Caco-2 (cell line): ENCODE measurements at places on chromosomes 2 and 18. TPM values are rescaled to one million over a fixed set of nuclear protein-coding genes. Genes with fewer than 3 reads are reported as not detected.

DNA sequence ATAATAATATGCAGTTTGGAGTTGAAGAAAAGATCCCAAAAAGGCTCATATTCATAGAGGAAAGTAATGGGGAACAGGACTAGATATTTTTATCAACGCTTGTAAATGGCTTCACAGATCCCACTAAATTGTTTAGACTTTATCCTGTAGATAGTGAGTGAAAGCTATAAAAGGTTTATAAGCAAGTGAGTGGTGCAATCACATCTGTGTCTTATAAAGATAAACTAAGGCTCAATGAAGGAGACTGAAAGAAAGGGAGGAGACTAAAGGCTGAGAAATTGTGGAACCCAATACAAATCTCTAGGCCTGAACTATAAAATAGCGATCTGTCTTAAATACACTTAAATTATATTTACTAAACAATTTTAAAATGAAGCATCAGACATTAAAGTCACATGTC lies 7.7 kb downstream of the SP3 start:
- DNase-seq = no peak

DNA sequence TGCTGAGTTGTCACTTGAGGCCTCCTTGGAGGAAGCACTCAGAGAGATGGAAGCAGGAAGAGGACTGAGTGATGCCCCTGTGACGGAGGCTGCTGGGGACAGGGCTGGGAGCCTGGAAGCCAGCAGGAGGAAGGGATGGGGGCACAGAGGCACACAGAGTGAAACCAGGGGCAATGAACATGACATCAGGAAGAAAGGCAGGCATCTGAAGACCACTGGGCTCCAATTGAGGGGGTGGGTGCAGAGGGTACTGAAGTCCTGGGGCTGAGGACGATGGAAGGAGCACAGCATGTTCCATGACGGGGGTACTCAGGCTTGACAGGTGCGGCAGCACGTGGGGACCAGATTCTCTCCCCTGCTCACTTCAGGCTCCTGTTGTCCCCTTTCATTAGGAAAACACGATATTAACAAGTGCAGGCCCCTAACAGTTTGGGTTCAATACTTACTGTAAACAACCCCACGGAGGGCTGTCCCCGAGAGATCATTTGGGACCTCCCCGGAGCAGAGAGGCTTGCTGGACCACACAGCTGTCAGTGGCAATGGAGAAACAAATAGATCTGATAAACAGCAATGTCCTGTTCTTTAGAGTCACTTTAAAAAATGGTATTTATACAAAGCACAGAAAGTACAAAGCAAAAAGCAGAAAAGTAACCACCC lies 8.7 kb downstream of the INPP5D start:
- no peak for DNase-seq

GRCh38 chr2:232731470-232731869 lies 34.3 kb downstream of the GIGYF2 start:
- no peak for DNase-seq

DNA sequence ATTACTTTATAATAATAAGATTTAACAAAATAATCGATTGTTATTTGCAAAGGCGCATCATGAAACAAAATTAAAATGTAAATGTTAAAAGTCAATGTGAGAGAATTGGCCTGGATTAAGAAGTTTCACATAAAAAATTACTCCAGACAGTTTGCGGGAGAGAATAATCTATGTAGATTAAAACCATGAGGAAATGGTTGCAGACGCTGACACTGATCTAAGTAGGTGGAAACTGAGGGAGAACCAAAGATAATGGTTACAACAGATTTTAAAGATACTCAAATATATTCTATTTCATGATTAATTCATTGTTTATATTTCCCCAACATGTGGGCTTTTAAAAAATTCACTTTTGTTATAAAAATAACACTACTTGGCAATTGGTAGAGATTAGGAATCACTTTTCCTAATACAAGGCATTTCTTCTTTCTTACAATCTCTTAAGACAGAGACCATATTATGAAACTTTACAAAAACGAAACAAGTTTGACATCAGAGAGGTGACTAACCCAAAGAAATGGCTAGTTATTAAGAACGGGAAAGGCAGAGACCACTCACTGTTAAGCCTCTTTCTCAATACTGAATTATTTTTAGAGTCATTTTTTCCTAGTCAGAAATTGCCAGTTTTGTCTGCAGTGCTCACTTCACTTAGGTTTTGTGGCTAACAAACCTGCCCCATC lies 1.6 kb downstream of the KANSL1L start:
- peak; percentile 5 for DNase-seq

DNA sequence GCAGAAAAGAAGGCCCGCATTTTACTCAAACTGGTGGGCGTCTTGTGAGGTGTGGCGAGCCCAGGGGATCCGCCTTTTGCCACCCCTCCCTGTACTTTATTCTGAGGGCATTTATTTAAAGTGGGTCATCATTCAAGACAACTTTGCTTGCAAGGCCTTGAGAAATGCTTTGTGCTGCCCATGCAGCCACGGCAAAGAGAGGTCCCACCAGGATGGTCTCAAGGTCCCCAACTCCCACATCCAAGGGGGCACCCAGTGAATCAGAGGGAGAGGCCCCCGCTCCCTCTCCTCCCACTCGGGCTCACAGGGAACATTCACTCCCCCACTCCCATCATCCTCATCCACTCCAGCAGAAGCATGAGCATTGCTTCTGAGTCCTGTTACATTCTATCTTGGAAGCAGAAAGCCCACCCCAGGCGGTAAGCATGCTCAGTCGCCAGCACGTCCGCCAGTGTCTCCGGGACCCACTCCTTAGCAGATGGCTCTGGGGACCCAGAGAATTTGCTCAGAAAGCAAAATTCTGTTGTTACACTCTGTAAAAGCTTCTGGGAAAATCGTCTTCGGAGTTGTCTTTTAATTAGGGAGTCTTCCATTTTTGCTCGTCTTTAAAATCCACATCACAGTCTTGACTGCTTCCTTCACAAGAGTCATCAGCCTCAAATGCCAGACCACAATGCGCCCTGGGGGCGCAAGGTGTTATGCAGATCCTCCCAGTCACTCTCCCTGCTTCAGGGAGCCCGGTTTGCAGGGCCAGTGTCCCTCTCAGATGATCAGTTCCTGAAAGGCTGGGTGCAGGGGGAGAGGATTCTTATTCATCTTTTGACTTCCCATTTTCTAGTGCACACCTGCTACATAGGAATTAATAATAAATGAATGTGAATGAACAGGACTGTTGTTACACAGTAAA lies 99.4 kb upstream of the NCK2 start:
- no peak for DNase-seq

GRCh38 chr18:54807303-54807702 lies 21.0 kb upstream of the RAB27B start:
- DNase-seq = no peak

DNA sequence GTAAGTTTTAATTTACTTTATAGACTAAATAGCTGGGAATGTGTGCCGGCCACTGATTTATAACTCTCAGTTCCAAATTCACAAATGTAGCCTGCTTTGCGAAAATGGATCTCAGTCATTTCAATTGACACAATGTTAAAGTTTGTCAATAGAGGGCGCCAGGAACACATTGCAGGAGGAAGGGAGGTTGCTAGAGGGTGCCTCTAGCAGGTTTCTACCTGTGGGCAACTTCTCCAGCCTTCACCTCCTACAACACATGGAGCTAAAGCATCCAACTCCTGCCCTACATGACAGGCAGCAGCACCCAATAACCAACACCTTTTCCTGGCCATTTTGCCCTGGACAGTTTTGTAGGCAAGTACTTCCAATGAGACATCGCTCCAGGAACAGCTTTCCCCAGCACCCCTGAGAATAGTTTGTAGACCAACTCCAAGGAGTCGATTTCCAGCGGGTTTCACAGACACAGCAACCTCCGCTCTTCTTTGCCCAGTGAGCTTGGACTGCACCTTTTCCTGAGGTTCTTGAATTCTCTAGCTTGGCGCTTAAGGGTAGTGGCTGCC lies 784.8 kb upstream of the CDH2 start:
- no peak for DNase-seq

DNA sequence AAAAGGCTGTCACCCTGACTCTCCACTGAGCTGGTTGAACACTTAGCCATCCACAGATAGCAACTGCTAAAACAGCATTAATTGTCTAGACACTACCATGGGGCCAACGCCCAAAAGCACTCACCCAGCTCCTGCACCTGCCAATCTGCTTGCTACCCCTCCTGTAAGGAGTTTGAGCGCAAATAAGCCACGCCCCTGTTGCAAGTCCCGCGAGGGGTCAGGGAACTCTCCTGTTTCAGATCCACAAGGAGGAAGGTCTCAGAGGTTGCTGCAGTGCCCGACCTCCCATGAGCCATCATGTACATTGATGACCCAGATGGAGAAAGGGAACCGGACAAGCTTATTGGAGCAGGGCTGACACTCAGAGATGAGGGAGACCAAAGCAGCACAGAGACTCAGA lies 106.8 kb downstream of the ZNF516 start:
- DNase-seq = no peak

GRCh38 chr18:70659036-70659925 lies 370.4 kb downstream of the SOCS6 start:
- DNase-seq = no peak

- no peak for DNase-seq
These were observed 34.3 kb downstream of the TCF7L1 start for GRCh38 chr2:85167479-85167878.

- no peak for DNase-seq
These were observed 340.6 kb downstream of the DYSF start for GRCh38 chr2:71793926-71794325.

- DNase-seq = no peak
These were observed 11.7 kb upstream of the SCRN3 start for GRCh38 chr2:174383796-174384195.

- no peak for DNase-seq
These were observed 50.4 kb downstream of the MBD2 start for GRCh38 chr18:54173980-54174630.

GRCh38 chr2:70181363-70181956 lies 9.4 kb downstream of the C2orf42 start:
- DNase-seq = no peak

DNA sequence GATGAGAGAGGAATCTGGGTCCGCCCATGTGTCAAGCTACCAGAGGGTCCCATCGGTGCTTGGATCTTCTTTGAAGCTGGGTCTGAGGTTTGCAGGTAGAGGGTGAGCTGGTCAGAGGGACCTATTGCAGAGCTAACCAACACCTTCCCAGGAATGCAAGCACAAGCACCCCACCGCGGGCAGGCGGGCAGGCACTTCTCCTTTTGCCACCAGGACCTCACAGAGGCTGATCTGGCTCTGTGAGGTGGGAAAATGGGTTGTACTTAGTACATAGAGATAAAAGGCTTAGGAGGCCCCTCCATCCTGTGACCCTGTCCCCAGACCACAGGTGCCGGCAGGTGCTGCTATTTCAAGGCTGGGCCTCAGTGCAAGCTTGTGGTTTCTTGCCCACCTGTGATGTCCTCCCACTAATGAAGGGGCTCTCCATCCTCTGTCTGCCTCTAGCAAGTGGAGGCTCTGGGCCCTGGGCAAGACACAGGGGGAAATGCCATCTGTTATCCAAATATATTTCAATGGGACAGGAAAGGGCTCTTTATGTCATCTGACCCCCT lies 31.4 kb upstream of the IL37 start:
- no peak for DNase-seq

- peak; percentile 79 for DNase-seq
These were observed 28.7 kb upstream of the CABLES1 start for GRCh38 chr18:23106575-23106974.

DNA sequence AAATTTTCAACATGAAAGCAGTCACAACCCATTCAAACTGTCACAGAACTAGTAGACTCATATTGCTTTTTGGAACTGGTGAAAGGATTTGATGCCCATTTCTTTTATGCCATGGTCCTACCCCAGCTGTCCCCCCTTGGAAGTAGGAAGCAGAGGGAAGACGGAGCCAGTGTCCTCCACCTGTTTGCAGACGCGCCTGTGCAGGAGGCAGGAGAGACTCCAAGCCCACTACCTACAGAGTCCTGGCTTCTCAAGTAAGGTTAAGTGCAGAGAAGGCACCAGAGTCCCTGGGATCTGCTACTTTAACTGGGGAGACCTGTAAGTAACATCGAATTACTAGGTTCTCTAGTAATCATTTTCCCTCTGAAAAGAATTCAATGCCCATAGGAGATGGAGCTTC lies 32.7 kb upstream of the DNMT3A start:
- DNase-seq = no peak

GRCh38 chr2:218331745-218332144 lies 24.9 kb upstream of the CATIP start:
- no peak for DNase-seq

Gene CMPK2
- total RNA-seq = 0.52 and 0.53 TPM in 2 replicates

Gene ACVR2A
- 15.7 and 16.4 TPM in 2 replicates for total RNA-seq

Gene C1QL2
- not detected in 2 replicates for total RNA-seq

Gene G6PC2
- total RNA-seq = not detected in 2 replicates

Gene CREG2
- 119 and 120 TPM in 2 replicates for total RNA-seq

Gene PCARE
- not detected in 2 replicates for total RNA-seq

Gene LRP1B
- total RNA-seq = 0.30 TPM in 1 of 2 replicates, not detected in the other

Gene TDRD15
- total RNA-seq = not detected in 2 replicates

Gene DUSP2
- 13.4 and 13.6 TPM in 2 replicates for total RNA-seq

Gene SEMA4C
- 29.9 and 31.4 TPM in 2 replicates for total RNA-seq
